ENCODE measurements at places on chromosomes 5 and 9. TPM values are rescaled to one million over a fixed set of nuclear protein-coding genes. Genes with fewer than 3 reads are reported as not detected.
A peak's percentile ranks its signal among the peaks of the same experiment; 100 is the strongest.

- no peak for DNase-seq
Measured at GRCh38 chr5:166088389-166089039, 2202.9 kb upstream of the WWC1 start.

DNA sequence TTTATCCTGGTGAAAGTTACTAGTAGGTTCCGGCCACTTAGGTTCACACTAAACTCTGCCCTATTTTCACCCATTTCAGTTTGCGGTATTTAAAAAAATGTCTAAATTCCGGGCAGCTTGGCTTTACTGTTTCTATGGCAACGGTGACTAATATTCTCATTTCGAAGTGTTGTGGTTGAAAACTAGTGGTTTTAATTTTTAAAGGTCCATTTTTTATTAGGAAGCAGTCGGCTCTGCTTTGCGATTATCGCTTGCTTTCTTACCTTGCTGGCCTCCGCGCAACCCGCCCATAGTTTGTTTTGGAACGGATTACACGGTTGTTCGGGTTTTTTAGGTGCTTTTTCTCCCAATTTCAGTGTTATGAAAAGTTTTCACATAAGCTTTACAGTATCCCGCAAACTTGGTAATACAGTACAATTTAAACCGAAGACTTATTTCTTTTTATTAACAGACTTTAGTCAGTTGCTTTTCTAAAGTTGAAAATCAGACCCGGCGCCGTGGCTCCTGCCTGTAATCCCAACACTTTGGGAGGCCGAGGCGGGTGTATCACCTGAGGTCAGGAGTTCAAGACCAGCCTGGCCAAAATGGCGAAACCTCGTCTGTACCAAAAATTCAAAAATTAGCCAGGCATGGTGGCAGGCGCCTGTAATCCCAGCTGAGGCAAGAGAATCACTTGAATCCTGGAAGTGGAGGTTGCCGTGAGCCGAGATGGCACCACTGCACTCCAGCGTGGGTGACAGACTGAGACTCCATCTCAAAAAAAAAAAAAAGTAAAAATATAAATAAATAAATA, 1.6 kb downstream of the KDM4C start:
- DNase-seq, result no peak

DNA sequence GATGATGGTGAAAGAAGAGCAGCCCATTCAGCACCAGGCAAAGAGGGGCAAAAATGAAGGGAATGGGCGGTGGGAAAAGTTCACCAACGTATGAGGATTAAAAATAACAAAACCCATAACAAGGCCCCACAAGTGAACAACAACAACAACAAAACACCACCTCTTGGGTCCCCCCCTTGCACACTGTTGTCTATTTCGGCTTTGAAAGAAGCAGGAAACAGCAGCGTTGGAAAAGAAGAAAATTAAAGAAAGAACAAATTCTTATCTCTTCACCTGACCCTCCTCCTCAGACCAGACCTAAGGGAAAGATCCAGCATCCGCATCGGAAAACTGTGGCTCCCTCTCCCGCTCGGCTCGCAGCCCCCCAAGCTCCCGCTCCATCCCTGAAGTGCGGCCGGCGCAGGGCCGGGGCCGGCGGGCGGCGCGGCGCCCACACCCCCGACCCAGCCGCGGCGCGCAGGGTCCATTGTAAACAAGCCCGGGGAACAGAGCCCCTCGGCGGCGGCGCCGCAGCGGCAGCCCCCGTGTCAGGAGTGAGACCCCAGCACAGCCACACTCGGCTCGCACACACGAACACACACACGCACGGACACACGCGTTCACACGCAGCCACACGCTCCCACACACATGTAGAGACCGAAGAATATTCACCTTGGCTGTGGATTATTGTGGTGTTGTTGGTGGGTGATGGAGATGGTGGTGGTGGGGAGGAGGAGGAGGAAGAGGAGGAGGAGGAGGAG, 535 bp downstream of the RFX3 start:
- no peak for DNase-seq

- DNase-seq, result no peak
Measured at GRCh38 chr5:124262991-124263571, 483.4 kb downstream of the ZNF608 start.

GRCh38 chr9:36101916-36102741, 34.4 kb upstream of the GLIPR2 start:
- DNase-seq, result no peak

DNA sequence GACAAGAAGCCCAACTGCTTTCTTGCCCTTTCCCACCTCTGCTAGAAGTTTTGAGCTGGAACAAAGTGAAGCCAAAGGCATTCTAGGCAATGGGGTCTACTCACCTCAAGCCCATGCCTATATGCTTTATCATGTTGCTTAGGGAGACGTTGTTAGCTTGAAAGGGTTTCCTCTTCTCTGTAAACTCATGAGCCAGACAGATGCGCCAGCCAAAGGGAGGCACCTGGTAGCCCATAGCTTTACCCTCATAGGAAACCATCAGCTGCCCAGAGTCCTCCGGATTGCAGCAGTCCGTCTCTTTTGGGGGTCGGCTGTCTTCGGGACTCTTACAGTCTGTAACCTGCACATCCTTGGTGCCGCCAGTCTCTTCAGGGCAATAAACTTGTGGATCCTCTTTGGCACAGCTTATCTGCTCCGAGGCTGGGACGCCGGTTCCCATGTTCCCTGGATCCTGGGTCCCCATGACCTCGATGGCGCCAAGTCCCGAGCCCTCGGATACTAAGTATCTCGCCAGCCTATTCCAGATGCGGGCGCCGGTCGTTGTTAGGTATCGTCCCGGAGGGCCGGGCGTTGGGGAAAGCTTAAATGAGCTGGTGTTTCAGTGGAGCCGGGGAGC, 678 bp downstream of the GBA2 start:
- no peak for DNase-seq

DNA sequence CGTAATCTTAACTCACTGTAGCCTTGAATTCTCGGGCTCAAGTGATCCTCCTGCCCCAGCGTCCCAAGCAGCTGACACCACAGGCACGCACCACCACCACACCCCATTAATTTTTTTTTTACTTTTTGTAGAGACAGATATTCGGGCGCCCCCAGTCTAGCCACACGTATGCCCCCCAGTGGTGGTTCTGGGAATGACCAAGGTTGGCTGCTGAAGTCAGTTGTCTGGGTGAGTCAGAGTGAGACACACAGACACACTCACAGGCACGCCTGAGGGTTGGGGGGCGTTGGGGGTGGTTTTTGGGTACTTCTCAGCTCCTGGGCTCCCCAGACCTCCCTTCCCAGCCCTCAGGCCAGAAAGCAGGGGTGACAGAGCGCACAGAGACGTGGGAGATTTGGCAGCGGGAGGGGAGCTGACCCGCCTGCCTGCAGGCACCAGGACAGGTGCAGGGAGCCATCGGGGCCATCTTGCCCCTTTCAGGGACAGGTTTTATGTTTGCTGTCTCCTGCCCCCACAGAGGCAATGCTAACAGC, 4.2 kb upstream of the ENTPD8 start:
- peak; percentile 65 for DNase-seq

- DNase-seq, result no peak
Measured at GRCh38 chr5:80076131-80077050, 41.2 kb downstream of the THBS4 start.

The STXBP1 gene
- 96.1 TPM for total RNA-seq

The FOXD4L3 gene
- not detected for total RNA-seq

- DNase-seq, result no peak
Measured at GRCh38 chr9:86679909-86680308, 267.4 kb downstream of the GAS1 start.

The SLC22A4 gene
- total RNA-seq, result 2.5 TPM

DNA sequence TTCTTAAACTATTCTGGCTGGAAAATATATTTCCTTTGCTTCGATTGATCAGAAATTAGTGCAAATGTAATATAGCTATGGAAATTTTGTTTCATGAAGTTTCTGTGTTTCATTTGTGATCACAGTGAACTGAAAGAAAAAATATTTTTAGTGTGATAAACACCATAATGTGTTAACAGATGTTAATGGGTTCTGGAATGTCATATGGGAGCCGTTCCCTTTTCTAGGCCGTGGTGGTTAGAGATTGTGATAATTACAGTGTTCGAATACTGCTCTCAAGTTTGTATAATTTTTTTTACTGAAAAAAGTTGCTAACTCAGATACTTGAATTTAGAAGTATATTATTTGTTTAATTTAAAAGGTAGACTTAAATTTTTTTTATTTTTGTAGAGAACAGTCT, 19.3 kb downstream of the GAPVD1 start:
- no peak for DNase-seq

The SPATA6L gene
- 12.0 TPM for total RNA-seq

The PGM5 gene
- total RNA-seq, result 16.2 TPM

- no peak for DNase-seq
Measured at GRCh38 chr5:99866740-99867139, 668.4 kb upstream of the FAM174A start.

DNA sequence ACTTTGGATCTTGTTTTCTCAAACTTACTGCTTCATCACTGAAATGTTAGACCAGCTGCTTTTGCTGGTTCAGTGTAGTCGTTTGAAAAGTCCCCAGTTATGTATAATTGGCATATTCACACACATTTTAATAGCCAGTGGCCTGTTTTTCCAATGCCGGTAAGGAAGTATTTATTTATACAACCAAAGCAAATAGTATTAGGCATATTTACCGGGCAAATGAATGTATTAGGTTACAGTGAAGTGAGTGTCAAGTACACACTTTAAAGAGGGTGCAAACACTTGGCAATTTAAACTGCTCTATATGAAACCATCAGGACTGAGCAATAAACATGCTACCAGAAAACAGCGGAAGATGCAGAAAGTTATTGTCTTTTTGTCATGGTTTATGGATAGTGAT, 242.9 kb downstream of the MCTP1 start:
- DNase-seq, result no peak

The SPATA31A7 gene
- total RNA-seq, result not detected

The PITX1 gene
- not detected for total RNA-seq

GRCh38 chr9:38394416-38394815, 1.9 kb downstream of the ALDH1B1 start:
- DNase-seq, result no peak

The IL4 gene
- total RNA-seq, result not detected

GRCh38 chr9:109584205-109584604, 86.1 kb upstream of the PTPN3 start:
- DNase-seq, result no peak

- no peak for DNase-seq
Measured at GRCh38 chr9:18920141-18921084, 112.6 kb downstream of the SAXO1 start.

The FGF10 gene
- 3.7 TPM for total RNA-seq

GRCh38 chr9:136381311-136381710, 7.8 kb upstream of the CARD9 start:
- no peak for DNase-seq

The POLE3 gene
- total RNA-seq, result 28.4 TPM

DNA sequence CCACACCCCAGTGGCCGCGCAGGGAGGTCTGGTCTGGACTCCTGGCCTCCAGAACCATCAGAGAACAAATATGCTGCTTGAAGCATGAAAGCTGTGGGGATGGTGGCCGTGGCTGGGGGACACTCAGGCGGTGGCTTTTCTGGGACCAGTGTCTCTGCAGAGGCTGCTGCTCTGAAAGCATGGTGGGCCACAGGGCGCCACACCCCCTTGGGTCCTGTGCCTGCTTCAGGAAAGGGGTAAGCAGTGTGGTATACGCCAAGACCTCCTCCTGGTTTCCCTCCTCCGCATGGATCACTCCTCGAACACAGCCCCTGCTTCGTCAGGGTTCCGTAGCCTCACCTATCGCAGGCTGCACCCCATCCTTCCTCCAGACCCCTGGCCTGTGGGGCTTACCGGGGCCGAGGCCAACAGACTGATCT, 19.7 kb upstream of the TERT start:
- DNase-seq, result no peak

The IFNA21 gene
- total RNA-seq, result not detected

DNA sequence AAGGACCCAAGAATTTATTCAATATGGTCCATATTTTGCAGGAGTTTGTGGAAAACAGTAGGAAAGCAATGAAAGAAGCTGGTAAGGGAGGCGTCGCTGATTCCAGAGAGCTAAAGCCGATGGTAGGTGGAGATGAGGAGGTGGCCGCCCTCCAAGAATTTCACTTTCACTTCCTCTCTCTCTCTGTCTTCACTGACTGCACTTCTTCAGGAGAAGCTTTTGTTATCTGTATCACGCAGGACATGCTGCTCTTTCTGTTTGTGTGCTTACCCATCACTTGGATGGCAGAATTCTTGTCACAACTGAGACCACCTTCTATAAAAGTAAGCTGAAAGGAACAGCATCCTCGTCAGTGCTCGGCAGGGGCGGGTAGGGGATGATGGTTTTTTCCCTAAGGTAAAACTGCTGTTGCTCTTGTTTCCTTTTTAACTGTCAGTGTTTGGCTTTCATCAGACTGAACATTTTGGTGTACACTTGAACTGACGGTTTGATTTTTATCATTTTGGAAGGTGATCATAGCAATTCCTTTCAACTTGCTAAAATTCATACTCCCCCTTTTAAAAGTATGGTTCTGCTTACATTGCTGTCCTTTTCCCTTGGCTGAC, 62.4 kb upstream of the FSD1L start:
- peak; percentile 50 for DNase-seq
